ENCODE measurements at places on chromosomes 11 and 22.

DNA sequence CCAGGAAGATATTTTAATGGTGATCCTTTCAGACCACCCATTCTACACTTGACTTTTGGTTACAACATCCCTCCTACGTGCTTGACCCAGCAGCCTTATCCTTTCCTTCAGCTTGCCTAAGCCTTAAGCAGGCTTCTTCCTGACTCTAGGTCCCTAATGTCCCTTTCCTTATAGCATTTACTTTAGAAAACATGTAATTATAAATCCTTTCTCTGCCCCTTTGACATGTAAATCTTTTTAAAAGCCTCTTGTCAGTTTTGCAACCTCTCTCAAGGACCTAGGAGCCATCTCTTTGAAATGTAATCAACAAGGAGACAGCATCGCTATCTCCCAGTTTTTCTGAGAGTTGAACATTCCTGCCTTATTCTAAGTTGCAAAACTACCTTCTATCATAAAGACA is 1255.2 kb downstream of the LRRC4C start:
- no peak for DNase-seq

GRCh38 chr22:23403720-23404688 is 176.1 kb downstream of the IGLL1 start:
- no peak for DNase-seq

- no peak for DNase-seq
Observed at GRCh38 chr11:102564110-102564509, 33.6 kb upstream of the MMP7 start.

GRCh38 chr11:116688202-116688540 is 84.6 kb downstream of the BUD13 start:
- no peak for DNase-seq

GRCh38 chr11:86575927-86576326 is 96.5 kb downstream of the ME3 start:
- DNase-seq: no peak

- DNase-seq: no peak
Observed at GRCh38 chr11:116229236-116229970, 543.4 kb downstream of the BUD13 start.

DNA sequence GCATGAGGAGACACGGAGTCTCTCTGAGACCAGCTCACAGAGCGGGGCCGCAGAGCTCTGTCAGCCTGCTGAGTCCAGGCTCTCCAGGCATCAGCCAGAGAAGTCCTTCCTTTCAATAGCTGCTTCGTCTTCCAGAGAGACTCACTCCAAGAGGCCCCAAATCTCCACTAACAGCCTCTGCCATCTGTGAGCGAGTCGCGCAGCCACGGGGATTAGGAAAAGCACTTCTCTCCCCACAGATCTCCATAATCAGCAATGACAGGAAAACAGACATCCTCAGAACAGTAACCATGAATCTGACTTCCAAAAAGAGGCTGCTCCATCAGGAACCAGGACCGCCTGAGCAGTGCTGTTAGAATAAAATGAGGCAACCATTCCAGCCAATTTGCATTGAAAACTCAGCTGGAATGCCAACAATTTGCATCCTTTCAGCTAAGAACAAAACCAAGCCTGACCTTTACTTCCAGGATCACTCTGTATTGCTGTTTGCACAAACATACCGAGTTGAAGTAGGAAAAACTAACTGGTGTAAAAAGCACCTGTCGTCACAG is 65.4 kb downstream of the SMCO4 start:
- no peak for DNase-seq

- DNase-seq: no peak
Observed at GRCh38 chr11:134361661-134362060, 29.9 kb downstream of the GLB1L2 start.

DNA sequence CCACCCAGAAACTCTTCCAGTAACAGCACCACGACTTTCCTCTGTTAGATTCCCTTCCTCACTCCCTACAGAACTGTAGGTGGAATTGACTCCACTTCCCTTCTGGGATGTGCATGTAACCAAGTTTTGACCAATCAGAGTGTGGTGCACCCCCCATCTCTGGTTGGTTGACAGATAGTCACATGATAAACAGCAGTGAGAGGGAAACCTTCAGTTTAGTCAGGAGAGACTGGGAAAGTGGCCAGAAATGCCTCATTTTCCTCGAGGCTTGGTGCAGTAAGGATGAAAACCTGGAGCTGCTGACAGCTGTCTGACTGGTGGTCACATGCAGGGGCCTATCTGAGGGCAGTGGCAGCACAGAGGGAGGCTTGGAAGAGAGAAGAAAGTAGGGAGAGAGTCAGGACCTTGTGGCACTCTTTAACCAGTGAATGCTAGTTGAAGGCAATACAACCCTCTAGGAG is 67.3 kb upstream of the GRK3 start:
- no peak for DNase-seq

GRCh38 chr11:78346799-78347198 is 70.8 kb downstream of the GAB2 start:
- DNase-seq: no peak

DNA sequence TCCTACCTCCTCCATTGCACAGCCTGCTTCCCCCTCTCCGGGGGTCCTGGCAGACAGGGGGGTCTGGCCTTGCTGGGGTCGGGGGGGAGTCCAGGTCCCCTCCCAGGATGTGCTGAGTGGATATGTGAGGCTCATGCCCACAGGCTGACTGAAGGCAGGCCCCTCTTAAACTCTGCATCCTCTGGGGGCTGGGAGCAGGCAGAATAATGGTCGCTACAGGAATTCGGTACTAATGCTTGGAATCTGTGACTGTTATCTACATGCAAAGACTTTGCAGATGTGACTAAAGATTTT is 1.6 kb upstream of the SUN2 start:
- no peak for DNase-seq

GRCh38 chr11:62444236-62444833 is 25.5 kb downstream of the SCGB1A1 start:
- no peak for DNase-seq

GRCh38 chr11:85098996-85099395 is 528.1 kb downstream of the DLG2 start:
- DNase-seq: no peak

DNA sequence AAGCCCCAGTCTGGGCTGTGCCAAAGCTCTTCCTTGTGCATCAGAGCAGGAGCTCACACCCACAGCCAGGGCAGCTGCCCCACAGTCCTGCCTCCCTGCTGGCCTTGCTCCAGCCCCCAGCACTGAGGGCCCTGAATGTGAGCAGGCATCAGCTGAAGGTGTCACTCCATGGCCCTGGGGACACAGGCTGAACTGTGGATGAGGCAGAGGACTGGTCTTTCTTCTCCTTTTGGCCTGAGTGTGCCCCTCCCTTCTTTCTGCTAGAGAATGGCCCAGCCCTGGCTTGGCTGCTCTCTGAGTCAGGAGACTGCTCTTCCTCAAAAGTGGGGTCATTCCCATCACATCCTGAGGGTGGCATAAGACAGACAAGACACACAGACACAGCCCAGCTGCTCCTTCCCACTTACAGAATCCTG is 16.2 kb downstream of the OTOG start:
- DNase-seq: no peak

- DNase-seq: no peak
Observed at GRCh38 chr11:415640-416041, 842 bp upstream of the SIGIRR start.

DNA sequence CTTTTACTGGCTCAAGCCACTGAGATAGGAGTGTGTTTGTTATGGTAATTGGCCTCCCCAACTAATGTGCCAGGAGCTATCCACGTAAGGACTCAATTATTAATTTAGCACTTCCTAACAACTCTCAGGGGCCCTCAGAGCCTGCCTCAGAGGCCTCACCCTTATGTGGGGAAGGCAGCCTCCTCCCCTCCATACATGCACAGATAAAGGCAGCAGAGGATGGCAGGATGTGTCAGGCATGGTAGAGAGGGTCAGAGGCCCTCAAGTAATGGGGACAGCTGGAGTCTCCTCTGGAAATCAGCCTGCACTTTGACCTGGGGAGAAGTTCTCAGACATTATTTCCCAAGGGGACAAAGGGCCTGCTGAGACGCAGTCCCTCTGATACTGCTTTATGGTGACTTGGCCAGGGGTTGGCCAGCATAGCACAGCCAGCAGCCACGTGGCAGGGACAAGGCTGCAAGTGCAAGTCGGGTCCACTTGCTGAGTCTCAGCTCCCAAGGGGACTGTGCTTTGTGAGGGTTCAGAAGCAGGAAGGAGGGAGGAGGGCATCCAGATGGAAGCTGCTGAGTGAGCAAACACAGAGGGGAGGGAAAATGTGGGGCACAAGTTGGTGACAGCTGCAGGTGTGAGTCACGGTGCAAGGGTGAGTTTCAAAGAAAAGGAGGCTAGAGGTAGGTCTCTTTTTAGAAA is 17.0 kb downstream of the MOGAT2 start:
- no peak for DNase-seq

- no peak for DNase-seq
Observed at GRCh38 chr11:29962243-29962642, 54.6 kb downstream of the KCNA4 start.

DNA sequence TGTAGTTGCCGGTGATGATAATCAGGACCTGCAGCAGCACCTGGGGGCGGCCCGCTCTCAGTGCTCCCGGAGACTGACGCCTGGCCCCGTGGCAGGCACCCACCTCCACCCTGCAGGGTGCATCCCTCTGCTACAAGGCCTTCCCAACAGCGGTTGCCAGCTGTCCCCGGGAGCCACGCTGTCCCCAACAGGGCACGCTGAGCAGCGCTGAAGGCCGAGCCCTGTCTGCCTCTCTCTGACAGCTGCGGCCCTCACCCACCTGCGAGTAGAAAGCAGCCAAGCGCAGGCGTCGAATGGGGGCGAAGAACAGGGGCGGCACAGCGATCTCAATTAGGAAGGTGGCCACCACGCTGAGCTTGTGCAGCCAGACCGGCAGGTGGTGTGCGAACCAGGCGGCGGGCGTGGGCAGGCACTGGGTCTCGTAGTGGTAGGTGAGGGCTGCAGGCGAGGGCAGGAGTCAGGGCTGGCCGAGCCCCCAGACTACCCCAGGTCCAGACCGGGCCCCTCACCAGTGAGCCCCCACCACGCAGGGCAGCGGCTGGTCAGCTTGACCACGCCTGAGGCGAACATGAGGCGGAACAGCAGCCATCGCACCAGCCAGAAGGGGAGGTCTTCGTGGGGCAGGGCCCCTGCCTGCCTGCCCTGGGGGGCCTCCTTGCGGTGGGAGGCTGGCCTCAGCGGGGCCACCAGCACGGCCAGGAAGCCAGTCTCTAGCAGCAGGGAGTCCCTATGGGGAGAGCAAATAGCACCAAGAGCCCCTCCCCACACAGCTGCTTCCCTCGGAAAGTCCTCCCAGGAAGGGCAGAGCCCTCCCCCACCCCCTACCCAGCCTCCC is 1.5 kb downstream of the LMF2 start:
- DNase-seq: no peak

- DNase-seq: no peak
Observed at GRCh38 chr11:1858154-1858553, 5.3 kb downstream of the LSP1 start.

DNA sequence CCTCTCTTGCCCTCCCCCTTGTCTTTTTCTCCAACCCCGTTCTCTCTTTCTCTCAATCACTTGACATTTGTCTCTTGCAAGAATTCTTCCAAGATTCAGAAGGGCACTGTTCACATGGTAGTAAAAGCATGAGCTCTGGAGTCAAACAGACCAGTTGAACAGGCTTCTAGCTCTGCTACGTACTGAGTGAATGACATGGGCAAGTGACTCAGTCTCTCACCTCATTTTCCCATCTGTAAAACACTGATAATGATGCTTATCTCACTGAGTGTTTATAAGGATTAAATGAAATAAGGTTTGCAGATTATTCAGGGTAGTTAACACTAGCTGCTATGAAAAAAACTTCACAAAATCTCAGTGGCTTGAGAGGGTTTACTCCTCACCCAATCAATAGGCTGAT is 5.9 kb upstream of the IL10RA start:
- DNase-seq: no peak

- DNase-seq: no peak
Observed at GRCh38 chr11:122951211-122951610, 30.4 kb downstream of the BSX start.

- DNase-seq: no peak
Observed at GRCh38 chr22:31488346-31488883, 1.2 kb downstream of the EIF4ENIF1 start.

DNA sequence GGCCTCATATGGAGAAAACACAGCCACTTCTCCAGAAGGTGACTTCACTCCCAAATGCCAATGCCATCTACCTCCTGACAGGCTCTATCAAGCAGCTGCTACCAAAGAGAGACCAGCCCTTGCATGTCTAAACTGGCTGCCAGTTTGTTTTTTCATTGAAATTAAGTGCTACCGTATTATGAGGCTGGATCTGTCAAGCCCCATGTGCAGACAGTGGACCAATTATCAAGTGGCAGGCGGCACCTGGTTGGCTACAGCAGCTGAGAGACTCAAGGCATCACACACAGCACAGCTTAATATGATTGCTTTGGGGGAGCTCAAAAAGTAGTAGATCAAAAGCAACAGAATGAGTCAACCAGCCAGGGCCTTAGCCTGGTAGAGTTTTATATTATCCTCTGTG is 1293.0 kb upstream of the TENM4 start:
- no peak for DNase-seq

Measured in AG09319 (cell line).